ENCODE measurements at places on chromosomes 2 and 18.

- no peak for DNase-seq
These were observed 24.0 kb upstream of the ATG16L1 start for GRCh38 chr2:233227346-233227978.

DNA sequence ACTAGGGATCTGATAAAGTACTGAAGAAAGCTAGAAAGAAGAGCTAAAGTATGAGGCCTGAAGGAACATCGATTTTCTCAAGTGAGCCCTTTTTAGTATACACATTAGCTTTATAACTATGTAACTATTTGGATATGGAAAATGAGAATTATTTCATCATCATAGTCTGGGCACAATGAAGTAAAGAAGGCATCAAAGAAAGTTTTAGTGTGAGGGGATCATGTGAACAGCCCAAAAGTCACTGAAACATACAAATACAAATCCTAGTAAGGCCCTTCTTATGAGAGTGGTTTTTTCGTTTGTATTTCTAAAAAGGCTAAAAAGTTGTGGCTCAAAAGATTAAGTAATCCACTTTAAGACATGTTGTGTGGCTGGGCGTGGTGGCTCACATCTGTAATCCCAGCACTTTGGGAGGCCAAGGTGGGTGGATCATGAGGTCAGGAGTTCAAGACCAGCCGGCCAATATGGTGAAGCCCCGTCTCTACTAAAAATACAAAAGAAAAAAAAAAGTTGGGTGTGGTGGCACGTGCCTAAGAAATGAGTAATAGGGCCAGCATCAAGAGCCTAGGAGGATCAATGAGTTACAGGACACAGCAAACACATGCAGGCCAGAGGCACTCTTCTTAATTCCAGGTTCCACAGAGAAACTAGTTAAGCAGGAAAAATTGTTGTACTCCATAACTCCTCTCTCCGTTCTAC lies 61.9 kb downstream of the PUM2 start:
- DNase-seq, result no peak

DNA sequence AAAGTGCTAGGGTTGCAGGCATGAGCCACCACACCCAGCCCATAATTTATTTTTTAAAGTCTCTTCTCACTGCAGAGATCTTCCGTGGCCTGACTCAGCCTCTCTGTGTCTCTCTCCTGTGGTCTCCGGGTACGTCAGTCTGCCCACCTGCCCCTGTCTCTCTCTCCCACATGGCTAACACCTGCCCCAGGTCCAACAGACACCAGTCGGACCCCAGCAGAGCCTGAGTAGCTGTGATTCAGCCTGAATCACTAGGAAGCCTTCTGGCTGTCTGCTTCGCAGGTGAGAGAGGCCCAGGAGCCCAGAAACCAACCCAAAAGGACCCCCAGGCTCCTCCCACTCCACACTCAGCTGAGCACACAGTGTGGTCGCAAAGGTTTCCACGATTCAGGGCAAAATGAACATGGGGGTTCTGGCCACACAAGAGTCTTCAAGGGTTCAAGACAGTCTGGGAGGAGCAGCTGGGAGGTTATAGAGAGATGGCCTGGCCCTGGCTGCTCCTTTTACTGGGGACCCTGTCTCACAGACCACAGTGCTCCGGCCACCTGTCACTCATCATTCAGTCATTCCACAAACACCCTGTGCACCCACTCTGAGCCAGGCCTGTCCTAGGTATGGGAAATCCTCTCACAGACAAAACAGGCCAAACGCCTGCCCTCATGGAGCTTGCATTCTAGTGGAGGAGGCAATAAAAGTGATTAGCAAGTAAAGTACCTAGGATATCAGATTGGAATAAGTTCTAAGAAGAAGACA lies 8.6 kb downstream of the RUFY4 start:
- DNase-seq, result no peak

DNA sequence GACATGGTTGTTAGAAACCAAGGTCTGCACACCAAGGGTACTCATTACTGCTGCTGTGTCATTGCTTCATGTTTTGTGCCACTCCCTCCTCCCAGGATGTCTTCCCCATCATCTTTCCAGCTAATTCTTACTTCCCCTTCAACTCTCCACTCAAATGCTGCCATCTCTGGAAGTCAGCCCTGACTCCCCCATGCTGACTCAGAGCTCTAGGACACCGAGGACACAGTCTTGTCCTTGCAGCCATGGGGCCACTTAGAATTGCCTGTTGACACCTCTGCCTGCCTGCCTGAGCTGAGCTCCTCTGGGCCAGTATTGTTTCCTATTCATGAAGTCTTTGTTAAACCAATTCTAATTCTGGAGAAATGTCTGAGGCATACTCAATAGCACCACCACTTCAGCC lies 100.2 kb downstream of the GYPC start:
- DNase-seq, result no peak

DNA sequence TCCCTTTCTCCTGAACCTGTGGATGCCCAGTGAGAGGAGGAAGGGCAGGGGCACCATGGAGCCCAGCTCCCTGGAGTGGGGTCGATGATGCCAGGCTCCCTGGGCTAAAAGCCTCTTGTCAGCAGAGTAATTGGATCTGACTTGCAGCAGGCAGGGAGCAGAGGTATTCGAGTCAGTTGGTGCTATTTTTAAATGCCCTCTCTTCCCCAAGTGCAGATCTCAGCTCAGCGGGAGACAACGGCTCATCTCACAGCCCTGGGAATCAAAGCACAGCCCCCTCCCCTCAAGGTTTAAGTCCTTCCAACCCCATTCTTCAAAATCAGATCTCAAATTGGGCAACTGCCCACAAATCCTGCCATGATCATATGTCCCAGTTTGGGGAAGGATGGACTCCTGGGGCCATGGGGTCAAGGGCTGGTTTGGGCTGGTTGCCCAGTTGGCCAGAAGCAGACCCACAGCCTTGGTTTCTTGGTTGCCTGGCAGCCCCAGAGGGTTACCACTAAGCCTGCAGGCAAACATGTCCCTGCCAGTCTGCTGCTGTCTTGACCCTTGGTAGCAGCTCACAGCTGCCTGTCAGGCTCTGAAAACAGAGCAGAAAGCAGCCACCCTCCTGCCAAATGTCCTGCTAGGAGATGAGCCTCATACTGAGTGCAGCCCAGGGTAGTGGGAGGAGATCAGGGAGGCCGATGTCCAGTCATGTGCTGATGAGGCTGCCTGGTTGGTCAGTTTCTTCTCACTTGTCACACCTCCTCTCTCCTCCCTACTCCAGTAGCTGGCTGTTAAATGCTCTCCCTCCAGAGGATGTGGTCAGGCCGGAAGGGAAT lies 244.9 kb downstream of the LOXHD1 start:
- no peak for DNase-seq

DNA sequence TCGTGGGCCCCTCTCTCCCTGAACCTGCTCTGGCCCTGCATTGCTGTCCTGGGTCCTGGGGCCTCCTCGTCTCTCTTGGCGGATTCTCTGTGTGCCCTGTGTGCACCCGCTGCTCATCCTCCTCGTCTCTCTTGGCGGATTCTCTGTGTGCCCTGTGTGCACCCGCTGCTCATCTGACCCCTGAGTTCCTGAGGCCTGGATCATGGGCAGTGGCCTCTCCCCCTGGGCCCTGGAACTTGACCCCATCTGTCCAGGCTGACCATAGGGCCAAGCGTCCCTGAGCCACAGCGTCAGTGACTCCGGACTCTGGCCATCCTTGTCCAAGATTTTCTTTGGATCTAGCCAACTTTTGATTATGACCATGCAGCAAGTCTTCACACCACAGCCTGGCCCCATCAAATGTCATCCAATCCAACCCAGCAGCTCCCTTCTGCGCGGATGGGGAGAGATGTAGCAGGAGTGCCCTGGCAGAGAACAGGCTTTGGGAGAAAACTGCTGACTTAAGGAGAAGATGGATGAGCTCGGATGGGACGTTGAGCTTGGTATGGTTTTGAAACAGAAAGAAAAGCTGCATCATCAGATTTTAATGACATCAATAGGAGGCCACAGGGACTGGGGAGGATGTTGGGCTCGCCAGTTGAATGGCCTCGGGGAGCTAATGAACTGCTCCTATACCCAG lies 455.1 kb upstream of the HS6ST1 start:
- DNase-seq, result no peak

- no peak for DNase-seq
These were observed 215.2 kb downstream of the GULP1 start for GRCh38 chr2:188506843-188507242.

DNA sequence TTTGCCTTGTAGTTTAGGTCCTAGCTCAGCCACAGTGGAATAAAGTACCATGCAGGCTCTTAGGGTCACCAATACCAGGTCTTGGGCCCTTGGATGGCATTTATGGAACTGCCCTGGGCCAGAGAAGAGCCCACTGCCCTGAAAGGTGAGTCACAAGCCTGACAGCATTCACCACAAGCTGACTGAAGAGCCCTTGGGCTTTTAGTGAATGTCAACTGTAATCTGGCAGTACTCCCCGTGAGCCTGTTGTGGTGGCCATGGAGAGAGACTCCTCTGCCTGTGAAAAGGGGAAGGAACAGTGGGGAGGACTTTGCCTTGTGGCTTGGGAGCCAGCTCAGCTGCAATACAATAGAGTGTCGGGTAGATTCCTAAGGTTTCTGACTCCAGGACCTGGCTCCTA lies 1389.7 kb downstream of the DSC3 start:
- DNase-seq, result no peak

DNA sequence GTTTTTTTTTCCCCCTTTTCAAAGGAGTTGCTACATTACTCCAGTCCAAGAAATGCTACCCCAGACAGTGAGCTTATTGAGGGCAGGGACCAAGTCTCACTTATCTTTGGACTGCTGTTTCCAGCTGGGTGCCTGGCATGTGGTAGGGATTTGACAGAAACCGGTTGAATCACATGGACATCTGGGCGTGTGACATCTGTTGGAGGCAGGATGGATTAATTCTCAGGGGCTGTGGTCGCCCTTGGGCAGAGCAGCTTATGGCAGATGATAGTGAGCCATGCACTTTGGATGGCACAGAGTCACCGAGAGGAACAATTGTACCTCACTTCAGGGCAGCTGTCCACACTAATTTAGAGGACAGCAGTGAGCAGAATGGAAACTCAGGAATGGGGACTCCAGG lies 254.6 kb upstream of the ID2 start:
- DNase-seq, result no peak

All from kidney capillary endothelial cell (primary cell).